Spleen (tissue), 13 donors: ENCODE measurements at places on chromosomes 2 and 18. TPM values are rescaled to one million over a fixed set of nuclear protein-coding genes. Genes with fewer than 3 reads are reported as not detected.

GRCh38 chr2:232374356-232374755 lies 4.2 kb upstream of the ALPP start:
- no peak overlapping the region for H3K27ac ChIP-seq
- DNase-seq = no peak
- H3K27me3 ChIP-seq = peaks cover 6% of the 10 kb centered on the region

GRCh38 chr2:223928113-223929006 lies 16.8 kb downstream of the WDFY1 start:
- H3K4me1 ChIP-seq = peaks cover 60% of the 10 kb centered on the region
- no peaks in the 10 kb centered on the region for H3K36me3 ChIP-seq
- DNase-seq = no peak
- no peaks in the 10 kb centered on the region for H3K27me3 ChIP-seq

DNA sequence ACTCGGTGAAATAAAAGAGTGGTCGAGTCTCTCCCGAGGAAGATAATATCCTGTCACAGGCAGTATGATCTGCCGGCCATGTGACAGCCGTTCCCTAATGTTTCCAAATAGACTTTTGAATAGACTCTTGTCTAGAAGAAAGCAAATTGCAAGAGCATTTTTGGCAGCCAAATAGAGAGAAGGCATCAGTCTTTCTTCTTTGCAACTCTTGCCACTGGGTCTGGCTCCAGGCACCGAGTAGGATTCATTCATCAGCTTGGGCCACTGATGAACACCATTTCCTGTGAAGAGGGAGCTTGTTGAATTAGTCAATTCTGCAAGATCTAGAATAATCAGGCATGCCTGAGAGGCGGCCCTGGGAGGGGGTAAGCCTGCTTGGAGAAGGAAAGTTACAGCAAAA lies 165.6 kb downstream of the KLHL29 start:
- no peak overlapping the region for H3K27ac ChIP-seq
- H3K4me3 ChIP-seq = no peak overlapping the region
- H3K36me3 ChIP-seq = no peaks in the 10 kb centered on the region
- H3K27me3 ChIP-seq = no peaks in the 10 kb centered on the region
- no peak for DNase-seq
- H3K4me1 ChIP-seq = no peaks in the 10 kb centered on the region

DNA sequence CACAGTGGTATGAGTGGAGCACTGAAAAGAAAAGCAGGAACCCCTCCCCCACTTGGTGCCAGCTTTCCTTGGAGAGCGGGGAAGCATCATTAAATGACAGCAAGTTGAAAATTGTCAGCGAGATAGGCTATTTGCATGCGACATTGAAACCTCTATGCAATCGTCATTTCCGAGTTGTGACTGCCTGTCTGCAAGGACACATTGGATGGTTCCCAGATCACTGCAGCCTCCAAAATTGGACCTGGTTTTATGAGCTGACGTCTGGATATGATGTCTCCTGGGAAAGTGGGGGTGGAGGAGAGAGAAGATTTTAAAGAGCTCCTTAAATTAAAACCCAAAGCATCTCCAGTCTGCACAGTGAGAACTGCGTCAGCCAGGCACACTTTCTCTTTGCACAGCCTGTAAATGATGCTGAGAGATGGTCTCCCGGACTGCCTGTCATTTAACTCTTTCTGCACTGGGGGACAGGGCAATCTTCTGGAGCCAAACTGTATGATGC lies 57.8 kb upstream of the KIF5C start:
- H3K4me1 ChIP-seq = peaks cover 28% of the 10 kb centered on the region
- H3K27ac ChIP-seq = no peak overlapping the region
- H3K27me3 ChIP-seq = no peaks in the 10 kb centered on the region
- no peak overlapping the region for H3K4me3 ChIP-seq
- no peaks in the 10 kb centered on the region for H3K36me3 ChIP-seq

GRCh38 chr2:207828361-207829057 lies 58.8 kb upstream of the FZD5 start:
- H3K27ac ChIP-seq = no peak overlapping the region
- H3K27me3 ChIP-seq = no peaks in the 10 kb centered on the region
- H3K36me3 ChIP-seq = no peaks in the 10 kb centered on the region
- no peak overlapping the region for H3K4me3 ChIP-seq
- no peaks in the 10 kb centered on the region for H3K4me1 ChIP-seq

IL36B gene
- total RNA-seq = not detected
